ENCODE measurements at places on chromosomes 16 and 17.

GRCh38 chr17:79082311-79083190 is 7.9 kb downstream of the ENGASE start:
- peak; percentile 16 for DNase-seq

GRCh38 chr17:76536511-76537287 is 810 bp downstream of the CYGB start:
- DNase-seq: no peak

DNA sequence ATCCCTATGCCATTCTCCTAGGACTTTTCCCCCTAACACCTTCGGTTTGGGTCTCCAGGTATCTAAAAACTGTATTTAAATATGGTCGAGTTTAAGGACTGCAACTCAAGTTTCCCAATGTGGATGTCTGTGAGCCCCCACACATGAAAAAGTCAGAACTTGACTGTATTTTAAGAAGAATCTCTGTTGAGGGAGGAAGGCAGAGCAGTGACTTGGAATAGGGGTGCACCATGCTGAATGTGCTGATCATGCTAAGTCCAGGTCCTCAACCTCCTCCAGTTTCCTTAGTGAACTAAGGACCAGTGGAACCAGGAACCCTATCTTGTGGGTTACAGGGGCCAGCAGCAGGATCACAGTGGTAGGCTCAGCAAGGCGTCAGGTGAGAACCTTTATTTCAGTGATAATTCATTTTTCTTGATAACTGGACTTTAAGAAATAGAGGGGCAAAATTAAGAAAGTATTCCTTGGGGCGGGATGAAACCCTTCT is 19.5 kb downstream of the GRB7 start:
- no peak for DNase-seq

DNA sequence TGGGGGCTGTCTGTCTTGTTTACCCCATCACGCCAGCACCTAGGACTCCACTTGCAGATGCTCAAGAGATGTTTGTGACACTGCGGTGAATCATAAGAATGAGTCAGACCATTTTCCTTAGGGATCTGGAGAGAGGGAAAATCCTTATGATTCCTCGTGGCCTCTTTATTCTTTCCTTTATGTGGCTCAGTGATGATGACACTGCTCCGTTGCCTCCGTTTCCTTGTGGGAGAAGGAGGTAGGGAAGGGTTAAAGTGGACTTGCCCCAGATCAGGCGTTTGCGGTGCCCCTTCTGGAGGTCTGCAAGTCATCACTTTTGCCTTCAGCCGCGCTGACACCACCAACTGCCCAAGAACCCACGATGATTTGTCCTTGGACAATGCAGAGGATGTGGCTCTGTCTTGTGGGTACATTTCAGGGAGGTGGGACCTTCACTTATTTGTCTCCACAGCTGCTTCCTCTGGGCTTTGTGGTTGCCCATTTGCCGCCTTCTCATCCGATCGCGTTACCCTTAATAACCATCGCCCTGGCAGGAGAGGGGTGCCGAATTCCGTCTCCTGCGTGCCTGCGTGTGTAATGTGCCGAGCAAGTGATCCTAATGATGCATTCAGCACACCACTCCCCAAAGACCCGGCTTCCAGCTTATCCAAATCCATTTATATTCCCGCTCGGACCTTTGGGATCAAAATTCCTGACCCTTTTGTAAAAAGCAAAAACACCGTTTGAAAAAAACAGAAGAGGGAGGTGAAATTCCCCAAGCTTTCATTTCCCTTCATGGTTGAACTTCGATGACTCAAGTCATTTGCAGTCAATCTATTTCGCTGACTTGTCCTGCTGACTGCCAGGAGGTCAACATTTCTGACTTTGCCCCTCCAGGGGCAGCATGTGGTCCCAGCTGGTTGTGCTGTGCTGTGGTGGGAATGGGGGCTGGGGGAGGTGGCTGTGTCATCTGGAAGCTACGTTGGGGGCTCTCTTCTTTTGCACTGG is 87.2 kb upstream of the IRX3 start:
- DNase-seq: peak; percentile 89

GRCh38 chr17:47267354-47267828 is 13.8 kb downstream of the ITGB3 start:
- peak; percentile 98 for DNase-seq

- peak; percentile 81 for DNase-seq
Measured at GRCh38 chr17:61805399-61805798, 57.9 kb downstream of the BRIP1 start.

DNA sequence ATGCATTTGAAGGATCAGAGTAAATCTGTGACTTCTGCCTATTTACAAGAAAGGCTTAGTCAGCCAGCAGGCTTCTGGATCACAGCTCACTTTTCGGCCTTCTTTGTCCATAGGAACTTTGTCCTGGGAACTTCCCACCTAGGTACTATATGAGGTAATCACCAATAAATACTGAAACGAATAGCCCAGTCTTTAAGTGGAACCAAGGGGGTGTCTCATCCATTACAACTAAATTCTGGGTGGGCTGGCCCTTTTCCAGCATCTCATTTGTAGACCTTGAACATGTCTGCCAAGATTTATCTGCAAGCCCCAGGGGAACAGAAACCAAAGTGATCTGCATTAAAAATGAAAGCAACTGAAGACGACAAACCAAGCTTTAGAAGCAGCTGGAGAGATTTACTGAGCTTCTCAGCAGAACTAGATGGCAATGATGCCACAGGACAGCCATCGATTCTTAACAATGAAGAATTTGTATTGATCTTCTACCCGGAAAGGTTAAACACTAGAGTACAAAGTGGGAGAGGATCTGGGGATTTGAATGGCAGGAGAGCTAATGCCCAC is 55.5 kb downstream of the SNX11 start:
- DNase-seq: peak; percentile 42

GRCh38 chr16:4613636-4614570 is 785 bp downstream of the UBALD1 start:
- peak; percentile 35 for DNase-seq

DNA sequence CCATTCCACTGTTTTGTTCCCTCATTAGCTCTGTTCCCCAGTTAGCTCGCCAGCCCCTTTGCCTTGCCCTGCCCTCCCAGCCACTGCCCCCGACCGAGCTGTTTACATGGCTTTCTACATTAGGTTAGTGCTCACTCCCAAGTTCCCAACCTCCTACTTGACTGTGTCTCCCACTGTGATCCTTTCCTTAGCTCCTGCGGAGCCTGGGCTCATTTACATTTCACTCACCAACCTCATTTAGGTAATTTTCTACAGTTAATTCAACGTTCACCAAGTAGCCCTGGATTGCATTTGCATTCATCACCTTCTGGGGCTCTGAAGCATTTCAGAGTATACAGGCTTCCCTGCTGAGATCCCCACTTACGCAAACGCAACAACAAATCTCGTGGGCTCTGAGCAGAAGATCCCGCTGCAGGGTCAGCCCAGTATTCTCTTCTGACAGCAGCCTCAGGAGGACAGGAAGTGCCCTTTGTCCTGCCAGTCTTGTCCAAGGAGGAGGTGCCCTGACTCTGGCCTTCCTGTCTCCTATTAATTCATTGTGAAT is 325.8 kb upstream of the CCL2 start:
- DNase-seq: no peak

DNA sequence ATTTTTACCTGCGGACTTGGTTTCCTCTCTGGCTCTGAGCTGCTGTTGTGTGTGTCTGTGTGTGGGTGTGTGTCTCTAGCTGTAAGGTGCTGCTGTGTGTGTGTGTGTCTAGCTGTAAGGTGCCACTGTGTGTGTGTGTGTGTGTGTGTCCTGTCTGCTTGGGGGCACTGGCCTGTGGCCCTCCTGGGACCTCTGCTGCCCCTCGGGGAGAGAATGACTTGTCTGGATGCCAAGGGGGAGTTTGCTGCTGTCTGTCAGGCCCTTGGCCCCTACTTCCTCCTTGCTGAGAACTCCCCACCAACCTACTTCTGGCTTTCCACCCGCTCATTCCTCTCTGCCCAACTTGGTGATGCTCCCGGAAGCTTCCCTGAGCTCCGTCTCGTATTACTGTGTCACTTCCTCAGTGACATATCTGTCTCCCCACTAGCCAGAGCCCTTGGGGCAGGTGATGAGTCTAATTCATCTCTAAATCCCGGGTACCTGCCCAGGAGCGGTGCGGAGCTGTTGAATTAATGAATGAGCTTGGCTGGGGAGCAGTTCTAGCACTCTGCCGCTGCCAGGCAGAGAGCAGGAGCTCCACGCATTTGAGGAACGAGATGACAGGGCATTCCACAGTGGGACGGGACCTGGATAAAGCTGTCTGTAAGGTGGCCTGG is 3.5 kb upstream of the LASP1NB start:
- DNase-seq: no peak

GRCh38 chr17:79131701-79132100 is 57.1 kb downstream of the ENGASE start:
- no peak for DNase-seq

GRCh38 chr17:2611627-2612026 is 18.2 kb downstream of the PAFAH1B1 start:
- no peak for DNase-seq

- no peak for DNase-seq
Measured at GRCh38 chr17:41792845-41793783, 6.6 kb upstream of the JUP start.

DNA sequence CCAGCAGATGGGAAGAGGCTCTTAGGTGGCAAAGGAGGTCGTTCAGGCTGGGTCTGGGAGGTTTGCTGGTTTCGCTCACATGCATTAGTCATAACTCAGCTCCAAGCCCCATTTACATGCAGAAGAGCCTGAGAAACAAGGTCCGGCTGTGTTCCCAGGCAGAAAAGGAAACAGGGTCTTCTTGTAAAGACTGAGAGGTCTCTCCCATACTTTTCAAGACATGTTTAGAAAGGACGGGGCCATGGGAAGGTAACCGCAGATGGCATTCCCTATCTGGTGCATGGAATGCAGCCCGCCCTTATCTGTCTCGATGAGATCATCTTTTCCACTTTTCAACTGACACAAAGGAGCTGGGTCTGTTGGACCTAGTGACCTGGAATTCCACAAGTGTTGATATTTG is 389.0 kb upstream of the CDH11 start:
- DNase-seq: no peak

DNA sequence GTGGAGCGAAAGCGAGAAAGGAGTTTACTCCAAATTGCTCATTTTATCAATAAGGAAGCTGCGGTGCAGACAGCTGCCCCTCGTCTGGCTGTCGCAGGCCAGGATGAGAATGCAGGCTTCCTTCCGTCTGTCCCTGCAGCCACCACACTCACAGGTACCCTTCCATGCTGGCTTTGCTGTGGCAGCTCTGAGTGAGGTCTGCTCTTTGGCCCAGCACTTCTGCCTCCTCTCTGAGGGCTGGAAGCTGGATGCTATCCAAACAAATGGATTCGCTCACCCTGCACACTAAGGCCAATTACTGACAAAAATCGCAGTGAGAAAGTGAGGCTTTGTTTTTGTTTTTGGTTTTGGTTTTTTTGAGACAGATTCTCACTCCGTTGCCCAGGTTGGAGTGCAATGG is 7.0 kb downstream of the ARMC7 start:
- no peak for DNase-seq

- DNase-seq: peak; percentile 94
Measured at GRCh38 chr17:34275881-34276280, 5.9 kb downstream of the CCL7 start.

GRCh38 chr17:39171933-39172332 is 6.0 kb upstream of the ARL5C start:
- no peak for DNase-seq

GRCh38 chr17:6755731-6756184 is at the start of gene XAF1:
XAF1 (plus strand) TSS chr17:6756046; CDS start chr17:6756079, 33 bp downstream.
- peak; percentile 41 for DNase-seq

GRCh38 chr17:37137070-37137610 is 188.4 kb downstream of the AATF start:
- DNase-seq: no peak

- DNase-seq: no peak
Measured at GRCh38 chr17:49992933-49993422, 2.0 kb downstream of the DLX3 start.

GRCh38 chr17:40026816-40027613 is 11.8 kb downstream of the CSF3 start:
- peak; percentile 75 for DNase-seq

DNA sequence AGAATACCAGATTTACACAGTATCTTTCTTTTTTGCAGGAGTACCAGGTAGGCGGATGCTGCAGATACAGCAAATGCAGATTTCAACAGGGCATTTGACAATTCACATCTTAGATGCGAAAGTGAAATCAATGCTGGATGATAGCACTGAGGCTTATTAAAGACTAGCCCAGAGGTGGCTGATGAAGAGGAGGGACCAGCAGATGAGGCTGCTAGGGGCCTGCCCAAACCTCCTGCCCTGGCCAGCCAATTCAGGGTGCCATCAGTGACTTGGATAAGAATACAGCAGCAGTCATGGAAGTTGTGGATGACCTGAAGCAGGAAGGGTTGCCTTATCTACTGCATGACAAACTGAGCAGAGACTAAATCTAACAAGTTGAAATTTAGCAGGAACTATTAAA is 1.5 kb upstream of the DYNC1LI2 start:
- DNase-seq: no peak

Measured in fibroblast of upper back skin (primary cell).